T-helper 1 cell treated with Interleukin-12 subunit alpha and Interleukin-12 subunit beta and Interleukin-4 antibody, amounts not matched to agents 30 ng/mL and 1 ng/mL, for 36 hours (primary cell): ENCODE measurements at places on chromosomes 12 and 14. TPM values are rescaled to one million over a fixed set of nuclear protein-coding genes. Genes with fewer than 3 reads are reported as not detected.

The KCNA1 gene
- total RNA-seq, result 0.02 TPM in 1 of 2 replicates, not detected in the other

The RNF212B gene
- total RNA-seq, result not detected in 2 replicates

The SLC35F4 gene
- total RNA-seq, result not detected in 2 replicates

The MAP3K9 gene
- total RNA-seq, result 5.0 and 5.7 TPM in 2 replicates

The RNASE2 gene
- not detected in 2 replicates for total RNA-seq

The AQP2 gene
- not detected in 2 replicates for total RNA-seq

The STAT6 gene
- total RNA-seq, result 165 and 178 TPM in 2 replicates

The FOXA1 gene
- not detected in 2 replicates for total RNA-seq

The CARMIL3 gene
- total RNA-seq, result 2.3 and 3.2 TPM in 2 replicates
